Activated naive CD4-positive, alpha-beta T cell treated with anti-CD3 and anti-CD28 coated beads, Interleukin-2, amount 50 U/mL, for 72 hours (primary cell): ENCODE measurements at places on chromosomes 5 and 9.
A peak's percentile ranks its signal among the peaks of the same experiment; 100 is the strongest.

GRCh38 chr5:108093186-108093585, 288.7 kb downstream of the FBXL17 start:
- DNase-seq: no peak

GRCh38 chr9:69445251-69445650, 120.2 kb downstream of the ENTREP1 start:
- DNase-seq: no peak

DNA sequence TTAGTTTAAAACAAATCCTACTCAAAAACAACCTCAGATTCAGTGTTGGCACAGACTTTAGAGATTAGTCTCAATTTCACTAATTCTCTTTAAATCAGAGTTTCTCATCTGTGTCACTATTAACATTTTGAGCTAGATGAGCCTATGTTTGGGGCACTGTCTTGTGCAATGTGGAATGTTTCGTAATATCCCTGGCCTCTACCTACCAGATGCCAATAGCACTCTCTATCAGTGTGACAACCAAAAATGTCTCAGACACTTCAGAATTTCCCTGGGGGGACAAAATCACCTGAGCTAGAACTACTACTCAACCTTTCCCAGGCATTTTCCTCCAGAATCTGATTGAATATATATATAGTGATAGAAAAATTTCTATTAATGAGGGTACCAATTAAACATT, 465.2 kb upstream of the RGMB start:
- DNase-seq: no peak

GRCh38 chr9:93112864-93113389, 16.9 kb downstream of the CARD19 start:
- DNase-seq: peak; percentile 51

GRCh38 chr9:116641292-116642059, 45.6 kb upstream of the TRIM32 start:
- DNase-seq: no peak

DNA sequence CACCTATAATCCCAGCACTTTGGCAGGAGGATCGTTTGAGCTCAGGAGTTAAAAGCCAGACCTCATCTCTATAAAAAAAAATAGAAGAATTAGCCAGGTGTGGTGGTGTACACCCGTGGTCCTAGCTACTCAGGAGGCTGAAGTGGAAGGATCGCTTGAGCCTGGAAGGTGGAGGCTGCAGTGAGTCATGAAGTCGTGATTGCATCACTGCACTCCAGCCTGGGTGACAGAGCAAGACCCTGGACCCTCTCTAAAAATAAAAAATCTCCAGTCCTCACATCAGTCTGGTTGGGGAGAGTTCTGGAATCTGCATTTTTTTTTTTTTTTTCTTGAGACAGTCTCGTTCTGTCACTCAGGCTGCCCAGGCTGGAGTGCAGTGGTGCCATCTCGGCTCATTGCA, 9.3 kb downstream of the FPGS start:
- DNase-seq: no peak

- no peak for DNase-seq
These were observed 572.9 kb downstream of the ACTL7B start for GRCh38 chr9:108282872-108283271.

- no peak for DNase-seq
These were observed 807.9 kb upstream of the NUDT12 start for GRCh38 chr5:104370523-104370922.

DNA sequence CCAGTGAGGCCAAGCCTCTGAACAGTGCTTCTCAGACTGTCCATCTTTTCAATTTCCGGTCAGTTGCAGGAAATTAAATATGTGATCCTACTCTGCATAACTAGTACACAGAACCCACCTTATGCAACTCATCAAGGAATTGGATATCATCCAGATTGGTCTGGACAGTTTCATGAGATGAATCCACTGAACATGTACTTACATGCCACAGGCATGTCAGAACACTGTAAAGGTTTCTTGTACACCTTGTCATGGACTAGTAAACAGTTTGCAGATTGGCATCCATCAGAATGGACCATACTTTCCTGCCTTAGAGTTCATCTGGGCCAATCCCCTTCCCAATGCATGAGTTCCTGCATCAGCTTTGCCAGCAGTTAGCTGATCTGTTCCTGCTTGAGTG, 30.4 kb downstream of the GARNL3 start:
- DNase-seq: no peak

GRCh38 chr9:99561961-99562565, 259.6 kb upstream of the NR4A3 start:
- DNase-seq: no peak

DNA sequence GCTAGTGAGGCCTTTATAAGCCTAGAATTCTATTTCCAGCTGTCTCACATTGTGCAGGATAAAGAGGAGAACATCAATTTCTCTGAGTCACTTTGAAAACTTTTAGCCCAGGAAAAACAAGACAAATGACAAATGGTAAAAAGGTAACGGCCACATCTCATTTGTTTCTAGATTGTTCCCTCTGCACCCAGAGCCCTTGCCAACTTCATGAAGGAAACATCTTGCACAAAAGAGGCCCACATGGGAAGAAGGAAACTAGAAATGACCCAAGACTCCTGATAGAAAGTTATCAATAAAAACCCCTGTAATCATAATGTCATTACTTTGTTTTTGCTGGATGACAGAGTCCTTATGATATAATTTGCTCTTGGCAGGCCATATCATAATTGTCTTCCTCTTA, 5.3 kb downstream of the DPYSL3 start:
- DNase-seq: no peak

GRCh38 chr9:32394381-32395049, 10.1 kb downstream of the ACO1 start:
- no peak for DNase-seq

DNA sequence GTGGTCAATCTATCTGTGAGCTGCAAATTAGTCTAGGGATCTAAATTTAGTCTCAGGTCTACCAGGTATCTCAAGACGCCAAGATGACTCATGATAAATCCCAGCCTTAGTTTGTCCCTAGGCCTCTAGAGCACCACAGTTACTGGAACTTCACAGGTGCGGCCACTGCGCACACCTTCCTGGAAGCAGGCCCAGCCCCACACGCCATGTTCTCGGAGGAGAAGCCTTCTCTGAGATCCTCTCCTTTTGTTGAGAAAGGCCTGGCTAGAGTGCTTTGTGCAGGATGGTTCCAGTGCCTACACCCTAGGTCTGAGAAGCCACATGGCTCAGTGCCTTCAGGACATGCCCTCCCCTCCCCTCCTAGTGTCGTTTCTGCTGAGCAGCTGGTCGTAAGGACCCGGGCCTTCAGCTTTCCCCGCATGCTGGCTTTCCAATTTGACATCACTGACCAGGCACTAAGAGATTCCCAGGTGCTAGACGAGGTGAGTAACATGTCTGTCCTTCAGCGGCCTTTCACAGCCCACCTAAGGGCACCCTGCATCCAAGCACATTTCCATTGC, 51.9 kb downstream of the IPPK start:
- no peak for DNase-seq

DNA sequence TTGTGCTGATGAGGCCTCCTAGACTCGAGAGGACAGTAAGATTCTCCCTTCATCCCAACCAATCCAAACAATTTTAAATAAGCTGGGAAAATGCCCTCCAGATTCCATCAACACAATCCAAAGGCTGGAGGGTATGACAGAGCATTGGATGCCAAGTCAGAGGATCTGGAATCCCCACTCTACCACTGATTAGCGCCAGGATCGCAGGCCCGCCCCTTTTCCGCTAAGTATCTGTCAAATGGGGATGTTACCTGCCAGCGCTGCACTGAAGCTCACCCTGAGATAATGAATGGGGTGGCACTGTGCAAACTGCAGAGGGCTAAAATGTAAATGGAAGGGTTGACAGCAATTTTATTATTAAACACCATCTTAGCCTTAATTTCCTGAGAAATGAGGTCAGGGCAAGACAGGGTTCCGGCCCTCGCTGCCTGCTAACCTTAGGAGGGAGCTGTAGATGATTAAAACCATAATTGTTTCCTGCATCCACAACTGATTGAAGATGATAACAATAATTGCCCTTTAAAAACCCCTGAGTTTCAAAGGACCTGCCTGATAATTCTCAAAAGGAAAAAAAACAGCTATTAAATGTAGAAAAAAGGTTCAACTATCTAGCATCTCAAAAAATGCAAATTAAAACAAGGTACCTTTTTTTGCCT, 31.6 kb upstream of the GABBR2 start:
- DNase-seq: no peak
